ENCODE measurements at places on chromosomes 4 and X. TPM values are rescaled to one million over a fixed set of nuclear protein-coding genes. Genes with fewer than 3 reads are reported as not detected.

Gene ZBED1
- 38.8 TPM for total RNA-seq

Gene SLC4A4
- total RNA-seq = 13.3 TPM

Gene TKTL1
- total RNA-seq = 0.26 TPM

Gene HERC6
- 11.7 TPM for total RNA-seq

Gene NKX3-2
- total RNA-seq = 7.5 TPM

Gene HEPH
- total RNA-seq = 31.3 TPM

Gene CFI
- 1.4 TPM for total RNA-seq

Gene ZXDA
- total RNA-seq = 6.4 TPM

Gene CT45A8
- not detected for total RNA-seq

Gene ATP1B4
- 58.0 TPM for total RNA-seq
